Natural killer cell (primary cell): ENCODE measurements at places on chromosomes 6 and 20.

- no peak for DNase-seq
Observed at GRCh38 chr6:11155589-11155988, 44.1 kb upstream of the ERVFRD-1 start.

- DNase-seq: no peak
Observed at GRCh38 chr6:78482801-78483552, 384.4 kb upstream of the IRAK1BP1 start.

DNA sequence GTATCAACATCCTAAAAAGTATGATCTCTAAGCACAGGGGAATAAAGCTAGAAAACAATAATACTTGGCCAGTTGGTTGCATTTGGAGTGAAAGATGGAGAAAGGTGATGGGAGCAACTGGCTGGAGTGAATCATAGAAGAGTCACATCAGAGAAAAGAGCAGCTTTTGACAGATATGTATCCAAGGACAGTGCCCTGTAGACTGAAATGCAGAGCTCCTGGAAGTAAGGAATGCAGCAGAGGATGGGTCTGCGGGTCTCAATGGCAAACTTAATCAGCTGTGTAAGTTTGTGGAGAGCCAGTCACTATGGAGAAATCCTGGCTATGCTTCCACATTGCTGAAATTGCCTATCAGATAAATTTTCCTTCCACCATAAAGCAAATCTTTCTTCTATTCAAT is 253.6 kb upstream of the PRND start:
- DNase-seq: no peak

GRCh38 chr20:39800548-39800947 is 838.4 kb downstream of the DHX35 start:
- DNase-seq: no peak

DNA sequence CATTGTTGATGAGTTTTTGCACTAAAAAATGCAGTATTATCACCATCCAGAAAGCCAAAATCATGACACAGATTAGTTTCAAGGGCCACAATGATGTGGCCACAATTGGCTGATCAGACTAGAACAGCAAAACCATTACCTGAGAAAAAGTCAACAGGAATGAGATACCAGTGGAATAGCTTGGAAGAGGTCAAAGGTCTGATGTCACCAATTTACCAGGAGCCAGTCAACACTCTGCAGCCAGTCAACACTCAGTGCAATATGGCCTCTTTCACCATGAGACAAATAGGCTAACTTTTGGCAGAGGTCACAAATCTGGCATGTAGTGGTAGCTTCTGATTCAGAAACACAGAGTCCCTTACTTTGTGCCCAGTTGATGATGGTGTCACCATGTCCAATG is 7.5 kb upstream of the ASIP start:
- no peak for DNase-seq

DNA sequence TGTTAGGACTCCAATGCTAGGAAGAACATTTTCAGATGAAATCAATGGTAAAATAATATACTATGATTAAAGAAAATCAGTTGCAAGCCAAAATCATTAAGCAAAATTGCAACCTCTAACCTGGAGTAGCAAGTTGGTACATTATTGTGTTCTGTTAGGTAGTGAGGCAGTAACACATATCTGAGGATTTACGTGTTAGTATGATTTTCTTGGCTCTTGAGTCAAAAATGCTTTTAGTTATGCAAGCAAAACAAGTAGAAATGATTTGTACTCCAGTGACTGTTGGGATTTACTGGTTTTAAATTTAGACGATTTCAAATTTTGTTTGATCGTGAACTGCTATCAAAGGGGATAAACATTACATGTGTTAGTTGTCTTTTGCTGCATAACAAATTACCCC is 293.0 kb upstream of the BTBD3 start:
- no peak for DNase-seq

GRCh38 chr6:148021165-148021564 is 321.5 kb upstream of the SASH1 start:
- DNase-seq: no peak

DNA sequence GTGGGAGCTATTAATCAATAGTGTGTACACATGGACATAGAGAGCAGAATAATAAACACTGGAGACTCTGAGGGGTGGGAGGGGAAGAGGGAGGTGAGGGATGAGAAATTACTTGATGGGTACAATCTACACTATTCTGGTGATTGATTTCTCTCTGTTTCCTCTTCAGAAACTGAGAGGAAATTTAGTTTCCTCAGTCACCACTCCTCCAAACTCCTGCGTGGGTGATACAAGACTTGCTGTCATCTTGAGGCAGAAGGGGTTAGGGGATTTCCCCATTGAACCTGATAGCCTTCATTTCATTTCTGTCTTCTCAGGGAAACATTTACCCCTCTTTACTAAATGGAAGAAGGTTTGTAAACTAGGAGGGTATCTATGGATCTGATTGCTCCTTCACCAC is 84.3 kb upstream of the ESR1 start:
- DNase-seq: no peak

DNA sequence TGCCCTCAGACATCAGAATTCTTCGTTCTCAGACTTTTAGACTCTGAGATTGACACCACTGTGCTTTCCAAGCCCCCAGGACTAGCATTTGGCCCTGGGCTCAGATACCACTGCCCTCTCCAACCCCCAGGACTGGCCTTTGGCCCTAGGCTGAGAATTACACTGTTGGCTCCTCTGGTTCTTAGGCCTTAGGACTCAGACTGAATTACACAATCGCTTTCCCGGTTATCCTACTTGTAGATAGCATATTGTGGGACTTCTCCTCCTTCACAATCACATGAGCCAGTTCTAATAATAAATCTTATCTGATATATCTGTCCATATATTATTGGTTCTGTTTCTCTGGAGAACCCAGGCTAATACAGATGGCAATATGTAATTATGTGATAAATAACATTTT is 1725.5 kb downstream of the GRIK2 start:
- no peak for DNase-seq

- DNase-seq: no peak
Observed at GRCh38 chr20:9615118-9615517, 100.7 kb downstream of the LAMP5 start.

GRCh38 chr6:12203001-12203400 is 87.2 kb upstream of the EDN1 start:
- DNase-seq: no peak

GRCh38 chr6:41629128-41629527 is 9.1 kb upstream of the MDFI start:
- DNase-seq: no peak

GRCh38 chr6:11304946-11305345 is 72.5 kb upstream of the NEDD9 start:
- DNase-seq: no peak

DNA sequence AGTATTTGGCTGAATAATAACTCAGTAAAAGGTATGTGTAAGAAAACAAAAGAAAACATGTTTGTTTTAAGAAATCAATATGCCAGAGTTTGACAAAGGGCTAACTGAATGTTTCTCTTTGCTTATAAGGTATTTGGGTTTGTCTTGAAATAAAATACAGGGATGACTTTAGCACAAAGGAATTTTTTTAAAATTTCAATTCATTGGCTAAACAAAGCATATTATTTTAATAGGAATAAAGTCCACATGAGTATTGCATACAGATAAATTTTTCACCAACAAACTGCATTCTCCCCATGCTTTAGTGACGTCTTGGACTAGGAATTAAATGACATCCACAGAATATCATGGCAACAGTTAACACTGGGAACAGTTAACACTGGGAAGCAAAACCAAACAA is 480.0 kb upstream of the JAG1 start:
- no peak for DNase-seq
